SW 1271 (cell line): ENCODE measurements at places on chromosomes 3 and 15.

DNA sequence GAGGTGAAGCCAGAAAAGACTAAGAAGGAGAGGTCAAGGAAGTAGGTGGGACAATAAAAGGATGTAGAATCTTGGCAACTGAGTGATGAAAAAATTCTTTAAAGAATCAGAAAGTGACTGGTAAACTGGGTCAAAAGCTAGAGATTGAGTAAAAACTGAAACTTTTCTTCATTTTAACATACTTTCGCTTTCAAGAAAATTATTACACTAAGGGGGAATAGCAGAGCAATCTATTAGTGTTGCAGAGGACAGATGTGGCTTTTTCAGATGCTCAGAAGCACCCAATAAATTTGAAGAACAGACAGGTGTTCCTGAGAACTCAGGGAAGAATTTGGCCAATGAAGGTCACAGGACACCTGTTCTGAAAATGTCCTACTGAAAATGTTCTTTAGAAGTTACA lies 805.4 kb upstream of the ALCAM start:
- DNase-seq = no peak

GRCh38 chr3:42463093-42463492 lies 39.4 kb upstream of the VIPR1 start:
- DNase-seq = no peak

GRCh38 chr15:34079904-34080303 lies 21.8 kb downstream of the EMC7 start:
- DNase-seq = no peak

- DNase-seq = no peak
These were observed 104.1 kb downstream of the STAC start for GRCh38 chr3:36484386-36484785.

GRCh38 chr3:20375302-20375701 lies 189.3 kb upstream of the SGO1 start:
- no peak for DNase-seq

- DNase-seq = no peak
These were observed 201.2 kb downstream of the SATB1 start for GRCh38 chr3:18223974-18224373.

DNA sequence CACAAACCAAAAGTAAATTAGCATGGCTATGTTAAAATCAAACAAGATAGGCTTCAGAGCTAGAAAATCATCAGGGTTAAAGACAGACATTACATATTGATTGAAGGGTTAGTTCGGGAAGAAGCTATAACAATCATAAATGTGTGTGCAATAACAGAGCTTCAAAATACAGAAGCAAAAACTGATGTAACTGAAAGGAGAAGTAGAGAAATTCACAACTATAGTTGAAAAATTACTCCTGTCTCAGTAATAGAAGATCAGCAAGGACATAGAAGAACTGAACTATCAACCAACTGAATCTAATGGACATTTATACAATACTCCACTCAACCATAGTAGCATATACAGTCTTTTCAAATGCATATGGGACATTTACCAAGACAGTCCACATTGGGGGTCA lies 59.4 kb downstream of the MCTP2 start:
- no peak for DNase-seq

GRCh38 chr3:42014921-42015533 lies 53.1 kb upstream of the ULK4 start:
- no peak for DNase-seq

DNA sequence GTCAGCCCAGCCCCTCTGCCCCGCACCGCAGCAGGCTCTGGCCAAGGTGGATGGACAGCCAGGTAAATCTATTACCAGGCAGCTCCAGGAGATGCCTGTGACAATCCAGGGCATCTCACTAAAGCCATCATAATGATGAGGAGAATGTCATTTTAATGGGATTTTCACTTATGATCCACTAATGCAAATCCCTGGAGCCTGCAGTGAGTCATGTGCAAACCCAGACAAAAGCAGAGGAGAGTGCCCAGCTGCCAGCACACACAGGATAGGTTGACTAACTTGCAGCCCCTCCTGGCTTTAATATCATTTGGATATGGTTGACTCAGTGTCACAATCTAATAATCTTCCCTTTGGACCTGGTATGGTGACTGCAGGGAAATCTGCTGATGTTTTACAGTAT lies 206.9 kb upstream of the TRIM42 start:
- DNase-seq = no peak

DNA sequence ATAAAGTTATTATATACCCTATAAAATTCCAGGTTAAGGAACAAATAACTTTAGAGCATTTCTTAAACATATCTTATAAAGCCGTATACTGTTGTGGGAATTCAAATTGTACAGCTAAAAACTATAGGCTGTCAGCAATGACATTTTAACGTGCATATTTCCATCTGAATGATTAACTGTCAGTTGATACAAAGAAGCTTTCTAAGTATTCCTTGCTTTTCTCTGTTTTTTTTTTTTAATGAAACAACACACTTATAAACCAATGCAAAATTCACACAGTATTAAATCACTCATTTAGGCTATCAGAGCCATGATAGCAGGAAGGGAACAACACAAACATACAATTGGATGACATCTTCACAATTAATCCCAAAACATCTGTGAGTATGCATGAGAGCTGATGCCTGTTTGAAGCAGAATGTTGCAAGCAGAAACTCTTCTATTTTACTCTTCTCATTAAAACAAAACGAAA lies 61.9 kb downstream of the CTDSPL start:
- no peak for DNase-seq

- DNase-seq = no peak
These were observed 32.8 kb downstream of the TMEM212 start for GRCh38 chr3:171875923-171876412.

- no peak for DNase-seq
These were observed 408.3 kb downstream of the MCTP2 start for GRCh38 chr15:94639701-94640100.

DNA sequence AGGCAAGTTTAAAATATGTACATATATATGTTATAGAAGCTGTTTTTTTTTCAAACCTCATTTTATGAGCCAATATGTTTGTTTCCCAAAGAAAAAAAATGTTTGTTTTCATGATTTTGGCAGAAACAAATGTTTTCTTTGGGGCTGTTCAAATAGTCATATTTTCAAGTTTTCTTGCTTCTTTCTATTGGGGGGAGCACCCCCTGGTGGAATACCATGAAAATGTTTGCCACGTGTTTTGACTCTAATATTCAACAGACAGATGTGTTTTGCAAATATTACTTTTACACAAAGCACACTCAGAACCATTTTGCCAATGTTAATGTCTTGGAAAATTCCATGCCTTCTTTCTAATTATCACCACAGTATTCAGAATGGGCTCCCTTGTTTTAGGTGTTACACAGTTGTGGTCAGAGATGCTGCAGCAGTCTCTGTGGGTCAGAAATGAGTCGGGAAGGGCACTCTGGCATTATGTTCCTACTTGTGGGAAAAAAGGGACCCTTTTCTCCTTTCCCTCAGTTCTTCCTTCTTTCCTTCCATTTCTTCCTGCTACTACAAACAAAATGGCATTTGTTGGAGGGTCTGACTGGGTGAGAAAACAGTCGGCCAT lies 817.0 kb downstream of the TUSC7 start:
- no peak for DNase-seq

- no peak for DNase-seq
These were observed 109.6 kb downstream of the ARRDC4 start for GRCh38 chr15:98070137-98070536.

DNA sequence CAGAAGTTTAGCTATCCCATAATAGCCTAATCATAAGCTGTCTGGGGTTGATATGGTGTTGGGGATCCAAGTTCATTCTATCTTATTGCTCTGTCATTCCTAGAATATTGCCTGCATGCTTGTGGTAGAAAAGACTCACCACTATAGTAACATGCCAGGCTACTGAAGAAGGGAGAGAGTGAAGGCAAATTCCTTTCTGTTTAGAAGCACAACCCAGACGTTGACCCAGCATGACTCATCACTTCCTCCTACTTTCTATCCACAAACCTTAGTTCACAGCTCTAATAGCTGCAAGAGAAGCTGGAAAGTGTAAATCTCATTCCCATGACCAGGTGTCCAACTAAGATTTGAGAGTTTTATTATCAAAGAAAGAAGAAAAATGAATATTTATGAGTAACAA lies 57.8 kb upstream of the NMD3 start:
- peak; percentile 22 for DNase-seq

DNA sequence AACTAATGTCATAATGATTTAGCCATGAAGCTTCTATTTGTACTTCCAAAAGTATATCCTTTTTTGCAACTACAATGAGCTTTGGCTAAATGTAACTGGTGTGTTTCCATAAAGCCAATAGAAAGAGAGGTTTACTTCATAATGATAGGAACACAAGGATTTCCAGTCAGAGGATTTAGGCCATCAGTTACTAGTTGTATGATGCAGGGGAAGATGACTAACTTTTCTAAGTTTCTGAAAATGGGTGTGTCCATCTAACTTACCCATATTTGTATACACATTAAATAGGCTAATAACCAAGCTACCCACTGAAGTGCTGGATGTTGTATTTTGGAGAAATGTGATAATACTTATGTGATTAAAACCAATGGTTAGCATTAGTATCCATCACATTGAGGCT lies 55.7 kb downstream of the SLC4A7 start:
- DNase-seq = no peak

GRCh38 chr15:99442252-99442897 lies 123.4 kb upstream of the MEF2A start:
- no peak for DNase-seq

DNA sequence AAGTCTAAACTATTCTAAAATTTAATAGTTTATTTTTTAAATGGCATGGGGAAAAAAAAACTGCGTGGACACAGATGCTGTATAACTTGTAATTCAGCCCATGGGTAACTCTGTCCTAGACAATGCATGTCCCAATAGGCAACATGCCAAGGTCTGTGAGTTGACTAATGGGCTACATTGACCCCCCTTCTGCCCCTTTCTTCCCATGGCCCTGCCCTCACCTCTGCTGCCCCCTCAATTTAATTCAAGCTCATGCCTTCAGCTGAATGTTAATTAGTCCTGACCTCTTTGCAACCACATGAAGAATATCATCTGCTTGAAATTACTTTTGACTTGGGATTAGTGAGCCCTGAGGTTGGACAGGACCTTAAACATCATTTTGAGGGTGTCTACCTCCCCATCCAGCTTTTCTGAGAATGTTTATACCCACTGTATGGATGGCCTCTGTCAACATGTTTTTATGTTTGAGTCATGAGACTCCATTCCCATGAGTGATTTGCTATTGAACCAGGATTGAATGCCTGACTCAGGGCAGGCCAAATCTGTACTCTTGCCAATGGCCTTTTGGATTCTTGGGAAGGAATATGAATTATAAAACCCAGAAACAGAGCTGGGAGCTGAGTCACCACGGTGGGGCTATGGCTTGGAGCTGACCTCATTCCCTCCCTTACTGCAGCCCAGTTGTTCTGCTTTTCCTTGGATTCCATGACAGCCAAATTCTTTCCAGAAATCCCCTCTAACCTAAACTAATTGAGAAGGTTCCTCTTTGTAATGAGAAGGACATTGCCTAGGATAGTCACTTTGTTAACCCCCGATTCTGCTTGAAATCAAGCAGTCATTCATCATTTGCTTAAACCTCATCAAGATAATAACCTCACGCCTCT lies 33.5 kb upstream of the PDE8A start:
- no peak for DNase-seq

DNA sequence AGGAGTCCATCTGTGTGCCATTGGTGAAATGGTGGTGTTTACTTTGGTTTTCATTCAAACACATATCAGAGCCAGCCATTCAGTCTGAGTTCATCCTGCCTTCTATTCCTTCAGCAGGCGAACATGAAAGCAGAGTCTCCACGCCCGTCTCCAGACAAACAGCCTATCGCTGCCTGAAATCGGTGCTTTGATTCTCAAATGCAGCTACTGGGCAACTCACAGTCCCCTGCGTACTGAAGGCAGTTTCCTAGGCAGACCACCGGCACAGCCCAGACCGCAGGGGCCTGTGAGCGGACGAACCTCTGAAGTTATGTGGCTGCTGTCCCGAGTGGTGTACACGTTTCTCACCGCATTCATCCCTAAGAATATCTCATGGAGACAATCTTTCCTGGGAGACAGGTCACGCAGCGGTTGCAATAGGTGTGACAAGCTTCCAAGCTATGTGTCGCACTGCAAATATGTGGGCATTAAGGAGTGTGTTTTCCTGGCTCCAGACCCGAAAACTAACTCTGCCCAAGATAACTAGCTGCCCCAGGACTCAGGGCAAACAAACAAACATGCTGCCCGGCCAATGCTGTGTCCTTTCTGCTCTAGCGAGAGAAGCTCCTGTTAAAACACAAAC lies 16.9 kb upstream of the RYR3 start:
- DNase-seq = no peak

DNA sequence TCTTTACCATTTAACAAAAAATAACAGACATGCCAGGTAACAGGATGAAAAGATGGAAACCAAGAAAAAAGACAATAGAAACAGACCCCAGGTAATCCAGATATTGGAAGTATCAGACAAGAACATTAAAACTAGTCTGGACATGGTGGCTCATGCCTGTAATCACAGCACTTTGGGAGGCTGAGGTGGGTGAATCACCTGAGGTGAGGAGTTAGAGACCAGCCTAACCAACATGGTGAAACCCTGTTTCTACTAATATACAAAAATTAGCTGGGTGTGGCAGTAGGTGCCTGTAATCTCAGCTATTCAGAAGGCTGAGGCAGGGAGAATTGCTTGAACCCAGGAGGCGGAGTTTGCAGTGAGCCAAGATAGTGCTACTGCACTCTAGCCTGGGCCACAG lies 40.6 kb downstream of the ACAD9 start:
- DNase-seq = no peak

DNA sequence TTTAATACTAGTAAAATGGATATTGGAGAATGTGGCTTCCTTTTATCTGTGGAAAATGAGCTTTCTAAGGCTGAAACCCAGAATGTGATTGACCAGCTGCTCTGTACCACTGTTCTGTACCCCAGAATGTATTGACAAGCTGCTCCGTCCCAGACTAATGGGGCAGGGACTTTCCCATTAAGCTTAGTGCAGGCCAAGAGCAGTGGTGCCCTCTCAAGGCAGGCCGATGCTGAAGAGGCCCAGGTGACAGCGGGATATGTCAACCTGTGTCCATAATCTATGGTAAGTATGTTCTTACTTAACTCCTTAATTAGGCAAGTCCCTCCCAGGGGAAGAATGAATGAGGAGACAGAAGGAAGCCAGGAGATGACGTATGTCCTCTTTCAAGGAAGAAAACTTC lies 31.1 kb downstream of the SGO1 start:
- no peak for DNase-seq

GRCh38 chr15:55703873-55704301 lies 39.1 kb downstream of the PRTG start:
- no peak for DNase-seq
